ENCODE measurements at places on chromosomes 6 and 20.
A peak's percentile ranks its signal among the peaks of the same experiment; 100 is the strongest.

DNA sequence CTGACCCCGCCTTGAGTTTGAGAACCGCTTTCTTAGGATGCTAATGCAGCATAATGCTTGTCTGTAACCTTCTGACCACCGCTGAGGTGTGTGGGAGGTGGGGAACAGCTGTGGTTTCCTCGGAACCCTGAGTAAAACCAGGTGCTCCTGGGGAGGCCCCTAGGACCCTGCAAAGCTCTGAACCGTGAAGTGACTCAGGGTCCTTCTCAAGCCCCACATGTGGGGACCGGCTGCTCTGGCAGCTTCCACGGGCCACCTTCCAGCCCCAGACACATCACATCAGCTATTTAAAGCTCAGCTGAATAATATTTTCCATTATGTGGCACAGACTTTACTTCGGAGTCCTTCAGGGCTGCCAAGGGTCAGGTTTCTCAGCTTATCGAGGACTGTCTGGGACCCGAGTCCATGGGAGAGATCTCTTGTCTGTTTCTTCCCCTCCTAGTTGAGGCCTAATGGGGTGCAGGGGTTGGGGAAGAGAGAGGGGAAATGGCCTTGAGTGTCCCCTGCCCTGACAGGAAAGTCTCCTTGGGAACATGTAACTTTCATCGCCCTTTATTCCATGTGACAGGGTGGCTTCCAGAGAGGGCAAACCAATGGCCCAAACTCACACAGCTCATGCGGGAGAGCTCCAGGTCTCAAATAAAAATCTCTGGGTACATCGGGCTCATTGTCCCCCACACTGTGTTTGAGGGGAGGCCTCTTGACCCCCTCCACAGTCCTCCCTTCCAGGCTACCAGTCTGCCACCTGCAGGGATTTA, 186.1 kb upstream of the SLC24A3 start:
- peak; percentile 90 for DNase-seq

DNA sequence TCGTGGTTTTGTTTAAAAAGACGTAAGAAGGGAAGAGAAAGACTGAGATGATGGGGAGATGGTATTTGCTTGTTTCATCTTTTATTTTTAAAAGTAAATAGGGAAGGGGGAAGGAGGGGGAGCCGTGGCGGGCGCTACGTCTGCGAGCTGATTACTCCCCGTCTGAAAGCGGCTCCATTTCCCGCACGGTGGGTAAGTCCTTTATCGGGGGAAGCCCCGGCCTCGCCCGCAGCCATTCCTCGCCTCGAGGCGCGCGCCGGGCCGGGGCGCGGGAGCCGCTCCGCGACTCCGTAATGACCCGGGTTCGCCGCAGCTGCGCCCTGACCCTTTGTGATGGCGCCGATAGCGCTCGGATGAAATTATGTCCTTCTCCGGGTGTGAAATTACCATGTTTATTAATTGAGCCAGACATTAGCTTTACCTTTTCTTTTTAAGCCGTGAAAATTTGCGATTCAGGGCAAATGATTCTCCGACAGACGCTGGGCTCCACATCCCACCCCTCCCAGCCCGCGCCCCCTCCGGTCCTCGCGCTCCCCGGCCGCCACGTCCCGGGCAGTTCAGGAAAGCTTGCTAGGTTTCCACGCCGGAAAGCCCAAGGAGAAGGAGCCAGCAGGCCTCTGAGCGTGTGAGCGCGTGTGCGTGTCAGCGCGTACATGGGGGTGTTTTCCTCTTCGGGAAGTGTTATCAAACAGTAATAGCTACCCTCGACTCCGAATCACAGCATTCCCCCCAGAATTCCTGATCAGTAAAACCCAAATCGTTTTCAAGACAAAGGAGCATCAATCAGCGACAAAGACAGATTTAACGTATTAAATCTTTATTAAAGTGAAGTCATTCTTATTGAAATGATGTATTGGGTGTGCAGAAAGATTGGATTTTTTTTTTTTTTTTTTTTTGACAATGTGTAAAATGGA, 30.0 kb downstream of the TFAP2A start:
- DNase-seq = no peak

- no peak for DNase-seq
Observed at GRCh38 chr6:100780648-100781047, 100.5 kb downstream of the ASCC3 start.

DNA sequence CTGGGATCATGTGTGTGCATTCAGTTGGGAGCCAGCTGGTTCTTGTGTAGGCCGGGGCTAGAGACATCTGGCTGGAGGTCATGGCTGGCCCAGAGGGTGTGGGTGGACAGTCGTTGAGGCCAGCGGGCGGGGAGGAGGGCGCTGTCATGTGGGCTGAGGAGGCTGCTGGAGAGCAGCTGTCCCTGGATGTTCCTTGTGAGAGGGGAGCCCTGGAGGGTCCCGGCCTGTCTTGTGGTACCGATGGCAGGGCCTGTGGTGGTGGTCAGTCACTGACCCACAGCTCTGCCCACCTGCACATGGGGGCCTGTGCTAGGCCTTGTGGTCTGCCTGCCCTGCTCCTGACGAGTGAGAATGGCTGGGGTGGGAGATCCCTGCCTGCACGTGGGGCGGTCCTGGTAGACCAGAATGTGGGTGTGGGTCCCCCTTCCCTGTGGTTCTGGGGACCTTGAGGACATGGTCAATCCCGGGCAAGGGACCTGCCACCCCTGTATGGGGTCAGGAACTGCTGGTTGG, 1.9 kb upstream of the C20orf204 start:
- no peak for DNase-seq

DNA sequence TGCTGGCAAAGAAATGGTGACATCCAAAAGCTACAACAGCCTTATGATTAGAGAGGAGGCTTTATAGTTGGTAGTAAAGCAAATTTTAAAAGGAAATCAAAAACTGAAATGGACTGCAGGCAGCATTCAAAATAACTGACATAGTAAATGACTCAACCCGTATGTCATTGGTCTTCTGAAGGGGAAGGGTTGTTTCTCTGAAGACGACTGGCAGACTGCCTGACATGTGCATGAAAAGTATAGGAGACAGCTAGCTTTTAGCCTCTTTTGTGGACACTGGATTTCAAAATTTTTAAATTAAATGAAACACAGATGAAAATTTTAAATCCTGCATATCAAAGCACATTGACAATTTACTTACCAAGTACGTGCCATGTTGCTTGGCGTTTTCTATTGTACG, 90.7 kb downstream of the TRMT6 start:
- DNase-seq = no peak

Data from skin of body (tissue), 3 donors.